ENCODE measurements at places on chromosomes 2 and 18.

GRCh38 chr2:217387776-217388387, 528.0 kb upstream of the TNP1 start:
- DNase-seq, result no peak

- DNase-seq, result no peak
These were observed 33.1 kb downstream of the IRS1 start for GRCh38 chr2:226766352-226767055.

GRCh38 chr2:196719110-196719872, 79.8 kb downstream of the CCDC150 start:
- DNase-seq, result no peak

DNA sequence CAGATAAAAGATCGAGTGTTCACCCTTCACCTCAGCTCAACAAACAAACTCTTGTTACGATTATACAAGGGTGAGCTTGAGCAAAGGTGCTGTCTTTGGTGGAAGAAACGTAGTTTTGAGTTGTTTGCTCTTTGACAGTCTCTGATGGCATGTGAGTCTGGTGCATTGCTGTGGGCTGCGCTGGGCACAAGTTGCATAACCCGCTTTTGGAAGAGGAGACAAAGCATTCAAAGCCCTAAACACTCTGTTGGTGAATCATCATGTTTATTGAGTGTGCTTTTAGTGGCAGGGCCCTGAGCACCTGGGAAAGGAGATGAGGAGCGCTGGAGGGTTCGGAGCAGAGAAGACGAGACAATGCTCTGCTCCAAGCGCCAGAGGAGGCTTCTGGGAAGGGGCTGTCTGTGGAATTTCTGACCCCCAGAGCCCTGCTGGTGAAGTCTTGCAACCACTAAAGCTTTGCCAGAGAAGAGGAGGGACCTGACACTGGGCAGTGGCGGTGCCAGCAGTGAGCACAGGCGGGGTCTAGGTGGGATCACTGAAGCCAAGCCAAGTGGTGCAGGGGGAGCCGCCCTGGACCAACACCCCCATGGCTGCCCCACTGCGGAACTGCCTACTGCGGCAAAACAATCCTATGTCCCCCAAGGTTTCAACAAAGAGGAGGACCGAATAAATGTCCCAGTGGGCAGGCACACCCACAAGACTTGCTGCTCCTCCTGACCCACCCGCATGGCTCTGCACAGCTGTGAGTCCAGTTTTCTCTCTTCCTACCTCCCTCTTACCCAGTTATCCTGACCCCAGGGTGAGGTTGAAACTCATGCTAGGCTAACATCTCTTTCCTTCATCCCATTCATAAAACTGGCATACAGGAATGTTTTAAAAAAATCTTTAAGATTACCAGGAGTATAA, 64.0 kb downstream of the TNFRSF11A start:
- DNase-seq, result no peak

GRCh38 chr2:71974846-71975245, 172.8 kb downstream of the CYP26B1 start:
- no peak for DNase-seq

DNA sequence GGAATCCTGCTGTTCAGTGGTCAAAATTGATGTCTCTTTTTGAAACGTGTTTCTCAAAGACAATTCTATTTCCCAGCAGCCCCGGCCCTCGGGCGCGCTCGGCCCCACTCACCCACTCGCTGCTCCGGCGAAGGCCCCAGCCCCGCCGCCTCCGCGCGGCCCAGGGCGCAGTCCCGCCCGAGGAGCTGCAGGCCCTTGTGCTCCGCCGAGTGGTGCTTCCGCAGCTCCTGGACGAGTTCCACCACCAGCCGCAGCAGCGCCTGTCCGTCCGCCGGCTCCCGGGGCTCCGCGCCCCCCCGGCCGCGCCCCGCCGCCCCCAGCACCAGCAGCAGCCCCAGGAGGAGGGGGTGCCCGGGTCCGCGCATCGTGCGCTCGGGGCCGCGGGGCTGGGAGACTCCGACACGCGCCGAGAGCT, 413 bp downstream of the ALKAL2 start:
- DNase-seq, result no peak

- no peak for DNase-seq
These were observed 164.0 kb downstream of the DTNA start for GRCh38 chr18:34873986-34874580.

DNA sequence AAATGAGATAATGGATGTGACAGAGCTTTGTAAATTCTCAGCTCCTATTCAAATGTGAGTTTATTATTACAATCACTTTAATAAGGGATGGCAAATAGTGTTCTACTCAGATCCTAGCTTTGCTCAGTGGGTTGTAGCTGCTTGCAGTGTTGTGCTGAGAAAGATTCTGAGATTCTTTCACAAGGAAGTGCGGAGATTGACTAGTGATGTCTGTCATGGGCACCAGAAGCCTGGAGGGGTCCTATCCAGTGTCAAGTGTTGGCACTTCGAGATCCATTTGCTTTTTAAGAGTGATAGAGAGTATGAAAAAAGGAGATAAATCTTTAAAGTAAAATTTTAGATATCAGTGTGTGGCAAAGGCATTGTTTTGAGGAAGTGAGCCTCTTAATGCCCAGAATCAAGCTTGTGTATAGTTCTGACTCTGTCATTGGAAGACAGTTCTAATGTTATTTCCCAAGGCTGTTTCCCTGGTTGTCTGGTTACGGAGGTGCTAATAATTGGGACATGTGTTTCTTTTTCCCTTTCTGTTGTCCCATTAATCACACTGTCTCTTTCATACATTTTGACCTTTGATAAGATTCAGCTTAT, 181.7 kb upstream of the SPRED2 start:
- DNase-seq, result no peak

DNA sequence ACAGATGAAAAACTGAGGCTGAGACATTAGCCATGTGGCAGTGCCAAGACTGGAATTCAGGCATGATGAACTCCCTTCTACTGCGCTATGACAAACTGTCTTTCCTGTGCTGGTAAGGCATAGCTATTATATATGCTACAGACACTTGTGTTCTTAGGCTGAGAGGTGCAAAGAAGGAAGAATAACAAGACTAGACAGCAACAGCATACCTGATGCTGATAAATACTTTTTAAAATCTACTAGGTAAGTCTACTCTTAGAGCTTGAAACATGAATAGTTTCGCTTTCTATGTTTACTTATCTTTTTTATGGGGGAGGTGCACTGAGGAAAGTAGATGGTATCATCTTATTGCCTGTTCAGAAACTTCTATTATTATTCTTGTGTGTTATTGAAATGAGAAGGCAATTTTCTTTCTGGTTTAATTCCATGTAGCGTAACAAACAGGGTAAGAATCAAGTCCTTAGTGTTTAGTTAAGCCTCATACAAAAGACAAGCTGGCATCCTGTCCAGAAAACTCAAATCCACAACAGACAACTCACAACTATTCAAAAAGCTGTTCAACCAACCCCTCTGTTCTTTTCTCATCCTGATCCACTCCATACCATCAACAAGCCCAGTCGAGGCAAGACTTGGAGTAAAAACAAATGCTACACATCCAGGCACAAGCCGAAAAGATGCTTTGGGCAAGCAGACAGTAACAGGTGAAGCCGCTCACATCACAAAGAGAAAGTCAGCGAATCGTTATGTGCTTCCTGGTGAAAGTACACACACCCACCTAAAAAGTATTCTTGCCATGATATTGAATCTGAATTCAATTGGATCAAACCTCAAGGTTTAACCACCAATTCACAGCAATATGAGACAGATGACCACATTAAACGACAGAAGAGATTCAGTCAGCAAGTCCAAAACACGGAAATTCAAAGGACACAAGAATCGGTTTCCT, 1.5 kb downstream of the TTC32 start:
- DNase-seq, result peak; percentile 30

GRCh38 chr2:26848336-26849055, 564 bp downstream of the DPYSL5 start:
- DNase-seq, result peak; percentile 23

- DNase-seq, result no peak
These were observed 158.6 kb upstream of the STK17B start for GRCh38 chr2:196329959-196330358.

DNA sequence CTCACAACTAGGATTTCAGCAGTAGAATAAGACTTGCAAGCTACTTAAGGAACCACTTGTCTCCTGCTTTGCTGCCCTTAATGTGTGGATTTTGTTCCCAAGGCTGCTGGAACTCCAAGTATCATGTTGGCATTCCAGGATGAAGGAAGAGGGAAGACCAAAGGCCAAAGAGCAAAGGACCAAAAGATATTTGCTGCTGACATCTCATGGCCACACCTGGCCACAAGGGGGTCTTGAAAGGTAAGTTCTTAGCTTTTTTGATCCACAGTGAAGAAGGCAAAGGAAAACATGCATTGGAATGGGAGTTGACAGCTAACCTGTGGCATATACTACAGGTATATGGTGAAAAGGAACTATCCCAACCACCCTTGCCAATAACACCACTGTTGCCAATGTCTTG, 3.9 kb upstream of the MATN3 start:
- DNase-seq, result no peak

- DNase-seq, result no peak
These were observed 6.8 kb upstream of the SLC1A4 start for GRCh38 chr2:64982311-64982857.

DNA sequence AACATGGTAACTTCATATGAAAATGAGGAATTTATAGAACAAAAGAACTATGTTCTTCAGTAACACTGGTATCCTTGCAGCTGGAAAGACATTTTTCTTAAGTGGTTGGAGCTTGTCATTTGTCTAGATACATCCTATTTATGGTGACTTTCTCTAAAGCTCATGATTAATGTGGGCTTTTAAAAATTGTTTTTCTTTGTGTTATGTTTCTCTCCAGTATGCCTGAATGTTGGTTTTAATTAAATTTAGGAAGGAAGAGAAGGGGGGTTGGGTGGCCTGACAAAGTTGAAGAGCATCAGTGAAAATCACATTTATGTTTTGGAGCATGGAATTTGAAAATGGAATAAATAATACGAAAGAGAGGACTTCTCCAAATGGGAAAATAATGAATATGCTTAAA, 457.1 kb upstream of the ETAA1 start:
- no peak for DNase-seq

- no peak for DNase-seq
These were observed 94.0 kb upstream of the OTX1 start for GRCh38 chr2:62956651-62957050.

- DNase-seq, result no peak
These were observed 21.2 kb downstream of the ZSCAN30 start for GRCh38 chr18:35268821-35269220.

GRCh38 chr2:24621779-24622538, 130.9 kb downstream of the NCOA1 start:
- DNase-seq, result no peak

DNA sequence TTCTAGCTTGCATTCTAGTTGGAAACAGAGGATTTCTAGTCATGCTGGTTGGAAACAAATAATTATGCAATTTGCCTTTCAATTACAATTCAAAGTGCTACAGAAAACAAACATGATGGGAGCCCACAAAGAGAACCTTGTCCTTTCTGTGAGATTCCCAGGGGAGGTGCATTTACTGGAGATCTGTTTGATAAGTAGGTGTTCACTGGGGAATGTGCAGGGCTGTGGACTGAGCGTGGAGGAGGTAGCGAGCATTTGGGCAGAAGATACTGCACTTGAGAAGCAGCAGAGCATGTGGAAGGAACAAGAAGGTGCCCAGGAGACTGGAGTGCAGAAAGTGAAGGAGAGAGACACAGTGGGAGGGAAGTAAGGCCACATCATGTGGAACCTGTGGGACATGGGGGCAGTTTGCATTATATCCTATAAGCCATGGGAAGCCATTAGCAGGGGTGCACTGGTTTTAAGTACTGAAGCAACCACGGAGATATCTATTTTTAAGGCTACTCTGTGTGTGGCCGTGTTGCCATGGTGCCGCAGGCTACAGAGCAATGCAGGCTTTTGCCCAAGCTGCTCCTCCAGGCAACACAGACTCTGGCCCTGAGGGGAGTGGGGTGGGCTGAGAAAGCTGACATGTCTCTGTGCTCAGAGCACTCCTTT, 154.0 kb downstream of the ANTXR1 start:
- no peak for DNase-seq

- no peak for DNase-seq
These were observed 705.9 kb downstream of the CCDC85A start for GRCh38 chr2:56889738-56890137.

DNA sequence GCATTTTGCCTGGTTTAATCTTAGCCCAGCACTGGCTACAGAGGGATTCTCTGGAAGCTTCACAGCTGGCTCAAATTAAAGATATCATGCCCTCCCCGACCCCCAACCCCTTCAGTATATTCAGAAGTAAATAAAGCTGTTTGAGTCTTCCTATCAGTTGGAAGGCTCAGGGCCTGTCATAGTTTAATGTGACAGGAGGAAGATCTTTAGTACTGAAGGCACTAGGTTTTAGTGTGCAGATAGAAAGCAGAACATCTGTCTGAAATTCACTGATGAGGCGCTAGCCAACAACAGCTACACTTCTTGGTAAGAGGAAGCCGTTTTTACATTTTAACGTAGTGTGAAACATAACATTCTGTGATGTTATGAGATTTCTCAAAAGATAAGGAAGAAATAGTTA, 969.1 kb upstream of the CDH2 start:
- no peak for DNase-seq

DNA sequence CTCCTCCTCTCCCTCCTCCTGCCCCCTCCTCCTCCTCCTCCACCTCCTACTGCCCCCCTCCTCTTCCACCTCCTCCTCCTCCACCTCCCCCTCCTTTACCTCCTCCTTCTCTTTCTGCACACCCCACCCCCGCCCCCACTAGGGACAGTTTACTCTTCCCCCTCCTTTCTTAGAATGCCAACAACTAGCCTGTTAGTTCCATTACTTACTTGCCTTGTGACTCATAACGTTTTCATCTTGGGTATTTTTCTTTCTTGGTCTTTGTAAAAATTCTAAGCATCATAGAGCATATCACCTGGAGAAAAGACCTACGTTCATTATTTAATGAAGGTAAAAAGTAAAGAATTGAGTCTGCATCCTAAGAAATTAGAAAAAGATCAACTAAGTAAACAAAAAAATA, 165.3 kb downstream of the NEDD4L start:
- no peak for DNase-seq

Measured in activated naive CD4-positive, alpha-beta T cell treated with Interleukin-2 at 50 U/mL for 16 hours (primary cell).